ENCODE measurements at places on chromosomes 12 and 14. TPM values are rescaled to one million over a fixed set of nuclear protein-coding genes. Genes with fewer than 3 reads are reported as not detected.

Gene NCAPD2
- total RNA-seq, result 17.2 TPM

Gene RNASE3
- total RNA-seq, result not detected

Gene VSIG10
- 26.3 TPM for total RNA-seq

Gene PCED1B
- total RNA-seq, result 4.6 TPM

Gene SYNDIG1L
- total RNA-seq, result 0.49 TPM

Gene JDP2
- 104 TPM for total RNA-seq

Gene SLC25A47
- total RNA-seq, result not detected

Gene ARHGEF25
- total RNA-seq, result 2.1 TPM

Gene SH2B3
- 43.2 TPM for total RNA-seq

Gene KLHL33
- 1.1 TPM for total RNA-seq

Gene SLC6A12
- total RNA-seq, result 0.38 TPM
